Activated T-cell treated with anti-CD3 and anti-CD28 coated beads for 4 hours (primary cell): ENCODE measurements at places on chromosomes 4 and X.

DNA sequence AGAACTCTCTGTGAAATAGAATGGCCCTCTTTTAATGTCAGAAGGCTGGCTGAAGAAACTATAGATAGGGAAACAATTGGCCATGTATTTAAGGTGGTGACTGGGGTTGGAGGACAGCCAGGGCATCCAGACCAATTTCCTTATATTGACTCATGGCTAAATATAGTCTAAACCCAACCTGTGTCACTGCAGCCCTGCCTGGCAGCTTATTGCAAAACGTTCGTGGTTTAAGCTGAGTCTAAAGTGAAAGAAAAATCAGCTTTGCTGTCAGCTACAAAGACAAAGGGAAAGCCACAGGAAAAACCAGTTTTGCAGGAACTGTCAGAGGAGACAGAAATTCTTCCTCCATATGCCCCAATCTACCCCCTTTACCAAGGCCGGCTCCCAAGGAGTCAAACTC lies 902.8 kb upstream of the NDST4 start:
- no peak for DNase-seq

DNA sequence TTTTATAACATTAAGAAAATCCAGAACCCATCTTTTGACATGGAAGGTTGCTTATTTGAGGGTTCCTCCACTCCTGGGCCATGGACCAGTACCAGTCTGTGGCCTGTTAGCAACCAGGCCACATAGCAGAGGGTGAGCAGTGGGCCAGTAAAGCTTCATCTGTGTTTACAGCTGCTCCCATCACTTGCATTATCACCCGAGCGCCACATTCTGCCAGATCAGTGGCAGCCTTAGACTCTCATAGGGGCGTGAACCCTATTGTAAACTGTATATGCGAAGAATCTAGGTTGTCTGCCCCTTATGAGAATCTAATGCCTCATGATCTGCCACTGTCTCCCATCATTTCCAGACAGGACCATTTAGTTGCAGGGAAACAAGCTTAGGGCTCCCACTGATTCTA lies 58.6 kb downstream of the NDST4 start:
- no peak for DNase-seq

DNA sequence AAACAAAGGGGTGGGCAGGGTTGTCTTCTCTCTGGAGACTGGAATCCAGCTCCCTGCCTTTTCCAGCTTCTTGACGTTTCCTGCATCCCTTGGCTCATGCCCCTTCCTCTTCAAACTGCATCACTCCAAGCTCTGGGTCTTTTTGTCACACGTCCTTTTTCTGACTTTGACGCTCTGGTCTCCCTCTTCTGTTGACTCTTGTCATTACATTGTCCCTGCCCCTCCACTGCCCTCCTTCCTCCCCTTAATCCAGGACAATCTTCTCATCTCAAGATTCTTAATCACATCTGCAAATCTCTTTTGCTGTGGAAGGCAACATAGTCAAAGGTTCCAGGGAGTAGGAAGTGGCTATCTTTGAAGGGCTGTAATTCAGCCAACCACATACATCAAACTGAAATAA lies 178.3 kb downstream of the TMA16 start:
- DNase-seq: no peak

DNA sequence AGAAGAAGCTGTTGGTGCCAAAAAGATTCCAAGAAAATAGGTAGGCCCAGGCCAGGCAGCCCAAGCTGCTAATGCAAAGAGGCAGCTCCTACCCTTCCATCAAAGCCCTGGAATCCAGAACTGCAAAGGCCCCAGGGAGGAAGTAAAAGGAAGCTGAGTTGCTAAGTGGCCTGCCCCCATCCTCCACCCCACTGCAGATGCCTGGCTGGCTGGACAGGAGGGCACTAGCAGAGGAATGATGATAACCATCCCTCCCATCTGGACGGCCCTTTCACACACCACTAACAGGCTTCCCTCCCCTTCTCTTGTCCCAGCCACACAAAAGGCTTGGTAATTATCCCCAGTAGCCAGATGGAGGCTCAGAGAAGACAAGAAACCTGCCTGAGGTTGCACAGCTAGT lies 32.4 kb upstream of the PJA1 start:
- no peak for DNase-seq

DNA sequence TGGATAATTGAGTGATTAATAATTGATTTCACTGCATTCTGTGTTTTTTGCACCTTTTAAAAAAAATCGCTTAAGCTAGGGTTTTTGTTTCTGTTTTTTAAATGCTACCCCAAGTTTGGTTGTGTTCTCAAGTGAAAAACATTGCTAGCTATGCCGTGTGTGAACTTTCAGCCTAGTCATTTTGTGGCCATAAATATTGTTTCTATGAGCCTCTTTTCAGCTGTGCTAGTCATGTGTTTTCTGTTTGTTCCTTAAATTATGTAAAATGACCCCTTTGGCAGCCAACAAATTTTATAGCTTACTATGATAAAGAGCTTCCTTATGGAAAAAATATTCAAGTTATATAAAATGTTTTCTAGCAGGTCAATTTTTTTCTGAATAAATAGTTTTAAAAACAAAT lies 59.1 kb downstream of the GALNT7 start:
- no peak for DNase-seq
